Transverse colon (tissue), 4 donors: ENCODE measurements at places on chromosomes 2 and 18. TPM values are rescaled to one million over a fixed set of nuclear protein-coding genes. Genes with fewer than 3 reads are reported as not detected.

- no peak for DNase-seq
- H3K4me3 ChIP-seq: no peak overlapping the region
- H3K36me3 ChIP-seq: no peaks in the 10 kb centered on the region
- H3K27me3 ChIP-seq: no peaks in the 10 kb centered on the region
- H3K4me1 ChIP-seq: no peaks in the 10 kb centered on the region
- no peak overlapping the region for H3K27ac ChIP-seq
These were observed 55.4 kb upstream of the UPP2 start for GRCh38 chr2:158046121-158046880.

DNA sequence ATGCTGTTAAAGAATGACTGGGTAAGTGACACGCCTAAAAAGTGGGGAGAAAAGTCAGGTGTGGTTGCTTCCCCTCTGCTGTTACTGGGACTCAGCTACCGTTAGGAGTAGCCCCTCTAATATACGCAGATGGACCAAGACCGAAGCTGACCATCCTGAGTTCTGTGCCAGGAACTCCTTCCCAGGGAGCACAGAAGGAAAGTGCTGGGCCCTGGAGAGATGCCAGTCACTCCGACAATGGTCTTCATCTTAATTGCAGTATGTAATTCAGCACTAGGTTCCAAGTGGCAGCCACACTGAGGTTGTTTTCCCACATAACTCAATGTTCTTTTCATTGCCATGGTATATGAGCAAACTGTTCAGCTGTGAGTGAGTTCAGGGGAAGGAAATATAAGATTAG, 19.6 kb upstream of the TMEM200C start:
- DNase-seq: no peak
- no peaks in the 10 kb centered on the region for H3K4me1 ChIP-seq
- no peaks in the 10 kb centered on the region for H3K36me3 ChIP-seq
- no peak overlapping the region for H3K4me3 ChIP-seq
- no peak overlapping the region for H3K27ac ChIP-seq

DNA sequence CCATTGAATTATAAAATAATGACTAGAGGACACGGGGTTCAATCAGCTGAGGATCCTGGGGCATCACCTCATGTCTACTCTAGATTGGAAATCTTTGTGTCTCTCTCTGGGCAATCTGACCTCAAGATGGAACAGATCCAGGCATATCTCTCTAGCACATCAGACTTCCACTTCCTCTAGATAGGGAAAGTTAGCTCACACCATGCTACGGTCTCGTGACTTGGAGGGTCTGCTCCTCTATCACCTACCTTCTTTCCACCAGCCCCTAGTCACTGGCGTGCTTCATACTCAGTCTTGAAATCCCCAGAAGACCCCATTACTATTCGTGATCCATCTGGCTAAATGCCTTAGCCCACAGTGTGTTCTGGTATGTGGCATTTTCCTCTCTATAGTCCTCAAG, 148.8 kb downstream of the ANKRD44 start:
- no peak overlapping the region for H3K4me3 ChIP-seq
- H3K27me3 ChIP-seq: no peaks in the 10 kb centered on the region
- H3K4me1 ChIP-seq: peaks cover 5% of the 10 kb centered on the region
- no peaks in the 10 kb centered on the region for H3K36me3 ChIP-seq

GRCh38 chr2:217016796-217017419, 157.0 kb upstream of the TNP1 start:
- H3K4me3 ChIP-seq: no peak overlapping the region
- H3K27me3 ChIP-seq: no peaks in the 10 kb centered on the region
- peaks cover 6% of the 10 kb centered on the region for H3K4me1 ChIP-seq
- H3K36me3 ChIP-seq: no peaks in the 10 kb centered on the region

DNA sequence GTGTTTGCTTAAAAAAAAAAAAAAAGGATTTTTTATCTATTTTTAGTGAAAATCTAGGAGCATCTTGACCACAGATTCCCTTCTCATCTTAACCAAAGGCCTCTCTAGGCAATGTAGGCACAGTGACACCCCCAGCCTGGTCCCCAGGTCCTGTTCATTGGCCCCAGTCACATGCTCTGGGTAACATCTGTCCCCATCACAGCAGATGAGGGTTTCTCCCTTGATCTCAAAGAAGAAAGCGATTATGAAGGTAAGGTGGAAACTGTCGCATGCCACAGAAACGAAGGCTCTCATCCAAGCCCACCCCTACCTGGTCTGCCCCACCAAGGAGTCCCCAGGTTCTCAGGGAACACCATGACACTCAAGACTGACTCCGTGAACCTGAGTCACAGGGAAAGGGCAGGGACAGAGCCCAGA, 4.7 kb downstream of the HS6ST1 start:
- no peaks in the 10 kb centered on the region for H3K36me3 ChIP-seq
- peaks cover 30% of the 10 kb centered on the region for H3K4me1 ChIP-seq
- DNase-seq: no peak
- no peak overlapping the region for H3K4me3 ChIP-seq
- H3K27ac ChIP-seq: peak overlapping the region; percentile 10

GRCh38 chr2:103176294-103176915, 414.6 kb downstream of the TMEM182 start:
- H3K27me3 ChIP-seq: no peaks in the 10 kb centered on the region
- no peak overlapping the region for H3K4me3 ChIP-seq
- DNase-seq: no peak
- H3K36me3 ChIP-seq: no peaks in the 10 kb centered on the region

GRCh38 chr2:239106314-239106908, 258.5 kb downstream of the TWIST2 start:
- no peak overlapping the region for H3K27ac ChIP-seq
- H3K36me3 ChIP-seq: no peaks in the 10 kb centered on the region
- H3K27me3 ChIP-seq: no peaks in the 10 kb centered on the region
- H3K4me3 ChIP-seq: no peak overlapping the region
- no peaks in the 10 kb centered on the region for H3K4me1 ChIP-seq

- no peak overlapping the region for H3K27ac ChIP-seq
- no peaks in the 10 kb centered on the region for H3K27me3 ChIP-seq
- no peak overlapping the region for H3K4me3 ChIP-seq
- no peaks in the 10 kb centered on the region for H3K4me1 ChIP-seq
- H3K36me3 ChIP-seq: no peaks in the 10 kb centered on the region
These were observed 8.5 kb downstream of the STEAP3 start for GRCh38 chr2:119231975-119232665.

DNA sequence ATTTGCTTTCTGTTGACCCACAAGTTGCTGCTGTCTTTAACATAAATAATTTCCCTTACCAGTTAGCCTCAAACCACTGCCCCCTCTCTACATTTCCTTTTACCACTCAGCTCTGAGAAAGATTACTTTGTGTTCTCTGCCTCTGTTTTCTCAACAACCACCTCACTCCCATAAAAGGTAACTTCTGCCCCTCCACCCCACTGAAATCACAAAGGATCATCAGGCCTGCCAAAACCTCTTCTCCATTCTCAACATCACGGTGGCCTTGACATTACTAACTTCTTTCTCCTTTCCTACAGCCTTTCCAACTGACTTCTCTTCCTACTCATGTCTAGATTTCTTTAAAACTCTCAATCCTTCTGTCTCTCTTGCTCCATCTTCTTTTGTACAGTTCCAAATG, 10.1 kb downstream of the ACADL start:
- H3K4me3 ChIP-seq: no peak overlapping the region
- DNase-seq: no peak
- no peaks in the 10 kb centered on the region for H3K4me1 ChIP-seq
- no peak overlapping the region for H3K27ac ChIP-seq
- no peaks in the 10 kb centered on the region for H3K36me3 ChIP-seq

DNA sequence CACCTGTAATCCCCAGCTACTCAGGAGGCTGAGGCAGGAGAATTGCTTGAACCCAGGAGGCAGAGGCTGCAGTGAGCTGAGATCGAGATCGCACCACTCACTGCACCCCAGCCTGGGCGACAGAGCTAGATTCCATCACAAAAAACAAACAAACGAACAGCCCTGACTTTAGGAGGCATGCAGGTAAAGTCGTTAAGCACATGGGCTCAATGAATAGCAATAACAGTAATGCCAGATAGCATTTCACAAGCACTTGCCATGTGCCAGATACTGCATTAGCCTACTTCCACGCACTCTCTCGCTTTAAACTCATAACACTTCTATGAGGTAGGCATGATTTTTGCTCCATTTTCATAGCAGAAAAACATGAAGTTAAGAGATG, 135.6 kb upstream of the KLHL14 start:
- DNase-seq: no peak
- H3K27me3 ChIP-seq: no peaks in the 10 kb centered on the region
- H3K4me3 ChIP-seq: no peak overlapping the region
- no peak overlapping the region for H3K27ac ChIP-seq
- H3K4me1 ChIP-seq: no peaks in the 10 kb centered on the region
- H3K36me3 ChIP-seq: no peaks in the 10 kb centered on the region

IL1F10 gene
- not detected for total RNA-seq

TCF7L1 gene
- 0.75 TPM for total RNA-seq

UGT1A4 gene
- total RNA-seq: 9.0 TPM

RAB6D gene
- total RNA-seq: 2.1 TPM

CAPG gene
- total RNA-seq: 92.1 TPM
